Dermis blood vessel endothelial cell (primary cell): ENCODE measurements at places on chromosomes 2 and 18. TPM values are rescaled to one million over a fixed set of nuclear protein-coding genes. Genes with fewer than 3 reads are reported as not detected.
A peak's percentile ranks its signal among the peaks of the same experiment; 100 is the strongest.

LIMS4 gene
- total RNA-seq: 40.1 and 53.6 TPM in 2 replicates

VWC2L gene
- not detected in 2 replicates for total RNA-seq

RAB6C gene
- under 0.01 TPM in 1 of 2 replicates, not detected in the other for total RNA-seq

IWS1 gene
- total RNA-seq: 42.8 and 53.1 TPM in 2 replicates

MARCO gene
- not detected in 2 replicates for total RNA-seq

RNU2-63P gene
- total RNA-seq: not detected in 2 replicates

KLHL29 gene
- total RNA-seq: 3.7 and 5.8 TPM in 2 replicates

WDR7 gene
- total RNA-seq: 28.1 and 38.8 TPM in 2 replicates

GCC2 gene
- 26.7 and 27.0 TPM in 2 replicates for total RNA-seq

DNA sequence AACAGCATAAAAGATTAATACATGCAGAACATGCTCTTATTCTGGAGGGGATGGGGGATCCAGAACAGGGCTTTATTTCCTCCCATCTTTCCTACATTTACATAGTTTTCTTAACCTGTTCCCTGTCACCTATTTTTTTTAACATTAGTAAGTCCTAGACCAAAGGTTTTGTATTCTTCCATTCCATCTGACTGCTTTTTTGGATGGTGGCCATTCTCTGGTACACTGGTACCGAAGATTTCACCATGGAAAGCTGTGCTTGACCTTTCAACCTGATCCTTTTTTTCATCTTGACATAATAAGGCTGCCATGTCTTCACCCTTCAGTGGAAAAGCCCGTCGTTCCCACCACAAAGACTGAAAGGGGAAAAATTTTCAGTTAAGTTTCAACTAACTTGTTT is 20.4 kb downstream of the RPE start:
- DNase-seq: no peak

DNA sequence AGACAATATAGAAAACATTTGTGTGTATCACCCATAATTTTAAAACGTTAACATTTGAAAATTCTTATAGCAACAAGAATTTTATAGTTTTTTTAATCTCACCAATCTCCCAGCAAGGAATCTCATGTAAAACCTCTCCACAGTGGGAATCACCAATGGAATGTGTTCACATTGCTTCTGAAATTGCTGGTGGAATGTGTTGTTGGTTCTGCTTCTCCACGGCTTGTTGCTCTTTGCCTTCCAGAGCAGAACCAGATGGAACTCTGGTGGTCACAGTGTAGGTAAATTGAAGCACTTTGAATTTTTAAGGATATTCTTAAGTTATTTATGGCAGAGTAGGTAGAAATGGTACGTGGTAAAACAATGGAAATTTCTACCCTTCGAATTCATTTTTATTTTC is 35.1 kb downstream of the DCAF17 start:
- no peak for DNase-seq

GRCh38 chr18:75349668-75350511 is 77.6 kb downstream of the SMIM21 start:
- no peak for DNase-seq

DNA sequence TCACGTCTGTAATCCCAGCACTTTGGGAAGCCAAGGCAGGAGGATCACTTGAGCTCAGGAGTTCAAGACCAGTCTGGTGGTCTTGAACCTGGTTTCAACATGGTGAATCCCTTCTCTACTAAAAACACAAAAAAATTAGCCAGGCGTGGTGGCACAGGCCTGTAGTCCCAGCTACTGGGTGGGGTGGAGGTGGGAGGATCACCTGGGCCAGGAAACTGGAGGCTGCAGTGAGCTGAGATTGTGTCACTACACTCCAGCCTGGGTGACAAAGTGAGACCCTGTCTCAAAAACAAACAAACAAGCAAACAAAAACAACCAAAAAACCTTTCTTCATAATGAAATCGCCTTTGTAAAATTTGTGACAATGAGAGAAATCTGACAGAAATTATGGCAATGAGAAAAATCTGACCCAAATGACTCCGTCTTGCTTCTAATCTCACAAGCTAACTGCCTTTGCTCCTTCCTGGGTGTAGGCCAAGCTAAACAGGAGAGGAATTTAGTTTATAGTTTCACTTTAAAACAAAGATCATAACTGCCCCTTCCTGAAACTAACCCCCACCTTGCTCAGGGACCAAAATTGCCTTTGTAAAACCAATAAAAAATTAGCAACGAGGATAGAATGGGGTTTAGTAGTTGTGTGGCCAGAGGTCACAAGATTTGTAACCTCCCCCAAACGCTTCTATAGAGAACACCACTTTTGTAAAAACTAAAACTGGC is 60.7 kb upstream of the KIF5C start:
- peak; percentile 36 for DNase-seq

DNA sequence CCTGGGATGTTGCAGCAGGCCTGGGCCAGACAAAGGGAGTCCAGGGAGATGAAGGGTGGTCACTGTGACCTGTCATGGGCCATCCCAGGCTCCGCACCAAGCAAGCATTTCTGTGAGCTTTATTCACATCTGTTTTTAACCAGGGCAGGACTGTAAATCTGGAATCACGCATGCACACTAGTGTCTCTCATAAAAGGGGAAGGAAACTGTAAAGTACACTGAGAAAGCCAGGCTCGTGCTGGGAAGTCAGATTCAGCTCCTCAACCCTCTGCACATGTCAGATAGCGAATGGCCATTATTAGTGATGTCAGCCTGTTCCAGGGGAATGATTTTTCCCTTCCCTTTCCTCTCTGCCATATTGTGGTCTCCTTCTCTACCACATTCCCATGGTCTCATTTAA is 818.6 kb upstream of the RAB6C start:
- DNase-seq: no peak

DNA sequence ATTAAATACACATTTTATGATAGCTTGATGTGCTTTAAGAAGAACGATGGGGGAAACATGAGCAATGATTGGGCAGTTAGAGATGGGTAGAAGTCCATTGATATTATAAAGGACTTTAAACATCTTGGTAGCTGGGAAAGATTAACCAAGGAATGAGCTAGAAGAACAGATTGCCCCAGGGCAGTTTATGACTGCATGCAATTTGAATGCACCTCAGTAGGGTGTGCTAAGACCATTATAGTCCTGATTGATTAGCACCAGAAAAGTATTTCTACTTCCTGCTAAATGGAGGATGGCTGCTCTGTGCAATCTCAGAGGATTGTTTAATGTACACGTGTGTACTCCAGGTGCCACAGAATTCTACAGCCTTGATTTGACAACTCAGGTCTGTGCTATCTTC is 641.9 kb downstream of the CNTNAP5 start:
- DNase-seq: no peak

DNA sequence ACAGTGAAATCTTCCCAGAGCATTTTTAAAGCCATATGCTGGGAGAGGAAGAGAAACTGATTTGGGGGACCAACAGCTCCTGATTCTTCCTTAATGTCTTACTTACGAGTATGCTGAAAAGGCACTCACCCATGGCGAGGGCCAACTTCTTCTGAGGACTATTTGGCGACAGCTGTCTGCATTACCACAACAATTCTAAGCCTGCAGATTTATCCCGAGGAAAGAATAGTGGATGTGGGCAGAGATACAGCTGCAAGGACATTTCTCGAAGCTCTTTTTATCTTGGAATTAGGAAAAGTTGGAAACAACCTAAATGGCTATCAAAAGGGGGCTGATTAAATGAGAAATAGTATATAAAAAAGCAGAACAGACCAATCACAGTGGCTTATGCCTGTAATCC is 40.3 kb upstream of the FHL2 start:
- no peak for DNase-seq

- DNase-seq: no peak
These were observed 463.4 kb downstream of the EIPR1 start for GRCh38 chr2:2914252-2914651.

GRCh38 chr2:170563401-170563800 is 151.7 kb upstream of the SP5 start:
- DNase-seq: no peak

GRCh38 chr2:70795164-70795995 is 4.9 kb upstream of the FIGLA start:
- DNase-seq: no peak

- DNase-seq: no peak
These were observed 4.6 kb downstream of the HJURP start for GRCh38 chr2:233849607-233850271.

DNA sequence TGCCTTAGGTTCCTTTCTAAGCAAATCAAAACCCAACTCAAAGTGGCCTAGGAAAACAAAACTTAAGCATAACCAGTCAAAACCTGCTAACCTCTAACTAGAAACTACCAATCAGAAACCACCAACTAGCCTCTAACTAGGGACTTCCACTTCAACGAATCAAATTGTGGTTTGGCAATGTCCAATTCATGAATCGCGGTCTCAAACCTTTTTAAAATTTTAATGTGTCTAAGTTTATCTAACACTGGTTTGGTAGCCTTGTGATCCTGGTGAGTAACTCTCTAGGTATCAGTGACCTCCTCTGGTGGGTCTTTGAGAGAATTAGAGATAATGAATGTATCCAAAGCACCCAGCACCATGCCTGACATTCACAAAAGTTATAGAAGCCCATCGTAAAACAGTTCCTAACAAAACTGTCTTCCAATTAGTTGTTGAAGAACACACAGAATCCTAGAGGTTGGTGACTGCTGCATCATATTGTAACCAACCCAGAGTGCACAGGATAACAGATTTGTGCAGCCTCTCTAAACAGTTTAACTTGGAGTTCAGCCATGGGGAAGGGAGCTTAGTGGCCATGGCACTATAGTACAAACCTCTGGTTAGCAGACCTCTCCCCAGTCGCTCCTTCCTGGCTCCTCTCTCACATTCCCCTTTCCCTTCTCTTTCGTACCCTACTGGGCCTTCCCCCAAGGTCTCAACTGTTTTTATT is 45.2 kb upstream of the B3GNT2 start:
- no peak for DNase-seq

GRCh38 chr2:42010743-42011298 is 37.0 kb upstream of the PKDCC start:
- DNase-seq: no peak

DNA sequence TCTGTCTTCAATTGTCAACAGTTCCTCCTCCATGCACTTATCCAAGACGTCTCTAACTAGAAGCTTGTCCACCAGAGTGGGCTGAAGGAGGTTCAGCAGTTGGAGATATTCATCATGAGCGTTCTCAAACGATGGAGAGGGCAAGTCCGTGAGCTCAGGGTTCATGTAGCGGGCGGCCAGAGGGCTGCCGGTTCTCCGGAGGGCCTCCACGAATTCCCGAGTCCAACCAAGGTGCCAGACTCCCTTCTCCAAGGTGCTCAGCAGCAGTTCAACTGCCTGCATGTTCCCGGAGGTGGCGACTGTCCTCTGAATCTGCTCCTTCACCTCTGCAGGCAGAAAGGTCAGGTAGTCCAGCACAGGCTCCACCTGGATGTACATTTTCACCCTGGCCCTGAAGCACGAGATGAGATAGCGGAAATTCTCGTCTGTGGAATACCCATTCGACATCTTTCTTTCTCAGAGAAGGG is 590 bp downstream of the IFIH1 start:
- DNase-seq: peak; percentile 47

DNA sequence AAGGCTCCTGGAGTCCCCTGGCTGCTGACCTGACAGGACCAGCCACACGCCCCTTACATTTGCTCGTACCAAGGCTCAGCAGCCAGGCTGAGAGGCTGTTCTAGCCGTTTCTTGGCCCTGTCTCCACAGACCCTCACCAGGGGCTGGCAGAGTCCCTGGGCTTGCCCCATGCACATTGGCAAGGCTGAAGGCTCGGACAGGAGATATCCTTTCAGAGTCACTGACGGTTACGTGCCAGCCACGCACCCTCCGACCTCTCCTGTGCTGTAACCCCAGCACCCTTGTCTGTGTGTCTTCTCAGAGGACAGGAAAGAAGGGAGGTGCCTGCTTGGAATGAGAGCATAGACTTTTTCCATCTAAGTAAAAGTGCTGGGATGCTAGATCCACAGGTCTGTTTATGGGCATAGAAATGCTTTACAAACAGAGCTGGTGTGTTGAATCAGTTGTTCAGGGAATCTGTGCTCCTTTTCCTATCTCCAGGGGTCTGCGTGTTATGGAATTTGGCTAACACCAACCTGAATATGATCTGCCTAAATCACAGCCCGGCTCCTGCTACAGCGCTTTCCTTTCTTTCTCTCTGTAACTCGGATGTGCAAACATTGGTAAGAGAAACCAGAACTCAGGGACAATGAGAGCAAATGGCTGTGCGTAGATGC is 41.0 kb downstream of the COPS8 start:
- DNase-seq: no peak

DNA sequence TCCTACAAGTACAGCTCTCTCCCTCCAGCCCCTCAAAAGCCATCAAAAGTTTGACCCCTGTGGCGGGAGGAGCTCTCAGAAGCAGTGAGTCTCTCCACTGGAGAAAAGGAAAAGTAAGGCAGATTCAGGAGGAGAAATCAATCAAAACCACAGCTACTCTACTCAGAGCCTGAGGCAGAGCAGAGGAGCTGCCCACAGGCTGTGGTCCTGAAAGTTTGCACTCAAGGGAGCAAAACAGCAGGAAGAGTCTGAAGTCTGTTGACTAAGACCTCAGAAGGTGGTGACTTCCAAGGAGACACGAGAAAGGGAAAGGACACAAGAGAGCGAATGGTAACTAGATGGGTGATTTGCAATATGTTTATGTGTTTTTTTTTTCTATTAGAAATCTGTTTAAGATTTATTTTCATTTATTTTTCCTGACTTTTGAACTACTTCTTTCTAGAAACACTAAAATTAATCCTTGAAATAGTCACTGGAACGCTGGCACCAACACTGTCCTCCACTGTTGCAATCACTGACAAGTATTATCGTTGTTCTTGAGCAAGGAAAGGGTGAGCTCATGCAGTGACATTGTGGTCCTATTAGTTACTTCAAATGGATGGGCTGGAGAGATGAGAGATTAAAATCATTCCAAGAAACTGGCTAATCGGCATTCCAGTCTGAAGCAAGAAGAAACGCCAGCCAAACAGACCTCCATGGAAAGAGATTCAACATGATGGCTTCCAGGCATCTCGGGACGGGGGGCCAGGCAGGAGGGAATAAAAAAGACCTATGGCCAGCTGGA is 35.8 kb downstream of the PID1 start:
- DNase-seq: no peak

GRCh38 chr2:31012406-31012805 is 125.8 kb downstream of the GALNT14 start:
- DNase-seq: no peak
